ENCODE measurements at places on chromosomes 2 and 18.

GRCh38 chr2:168085801-168086361 lies 161.5 kb downstream of the STK39 start:
- no peak for DNase-seq

DNA sequence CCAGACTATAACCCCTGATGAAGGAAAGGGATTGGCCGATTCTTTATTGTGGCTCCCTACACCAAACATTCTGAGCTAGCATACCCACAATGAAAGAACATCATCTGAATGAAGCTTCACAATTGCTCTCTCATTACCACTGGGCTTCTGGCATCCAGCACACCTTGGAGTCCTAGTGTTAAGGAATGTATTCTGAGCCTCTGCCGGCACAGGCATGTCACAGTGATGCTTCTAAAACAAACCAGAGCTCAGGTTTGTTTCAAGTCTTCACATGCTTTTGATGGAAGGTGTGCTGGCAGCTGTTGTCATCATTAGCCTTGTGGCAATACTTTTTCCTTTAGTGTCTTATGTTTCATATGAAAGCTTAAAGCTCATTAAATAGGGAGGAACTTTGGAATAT lies 76.3 kb upstream of the RBBP8 start:
- DNase-seq: no peak

GRCh38 chr18:10560452-10561045 lies 34.7 kb downstream of the NAPG start:
- peak; percentile 32 for DNase-seq

GRCh38 chr18:77761332-77761731 lies 511.7 kb downstream of the GALR1 start:
- DNase-seq: no peak

- no peak for DNase-seq
These were observed 156.2 kb upstream of the CELF4 start for GRCh38 chr18:37721544-37722522.

DNA sequence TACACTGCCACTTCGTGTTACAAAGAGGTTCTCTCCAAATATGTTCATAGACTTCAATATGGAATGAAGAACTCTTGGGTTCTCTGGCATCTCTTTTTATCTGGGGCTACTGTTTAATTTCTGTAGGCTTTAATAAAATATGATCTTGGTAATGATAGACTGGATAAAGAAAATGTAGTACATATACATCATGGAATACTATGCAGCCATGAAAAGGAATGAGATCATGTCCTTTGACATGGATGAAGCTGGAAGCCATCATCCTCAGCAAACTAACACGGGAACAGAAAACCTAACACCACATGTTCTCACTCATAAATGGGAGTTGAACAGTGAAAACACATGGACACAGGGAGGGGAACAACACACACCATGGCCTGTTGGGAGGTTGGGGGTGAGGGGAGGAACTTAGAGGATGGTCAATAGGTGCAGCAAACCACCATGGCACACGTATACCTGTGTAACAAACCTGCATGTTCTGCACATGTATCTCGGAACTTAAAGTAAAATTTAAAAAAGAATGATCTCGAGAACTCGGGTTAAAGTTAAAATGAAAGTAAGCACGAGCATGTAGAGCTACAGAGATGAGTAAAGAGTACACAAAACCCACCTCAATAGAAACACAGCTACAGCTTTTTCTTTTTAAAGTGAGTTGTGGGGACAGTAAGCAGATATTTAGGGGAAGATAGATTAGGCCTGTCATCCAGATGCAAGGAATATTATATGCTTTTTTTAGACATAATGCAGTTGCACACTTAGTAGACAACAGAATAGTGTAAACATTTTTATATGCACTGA lies 102.3 kb downstream of the SGPP2 start:
- DNase-seq: no peak

DNA sequence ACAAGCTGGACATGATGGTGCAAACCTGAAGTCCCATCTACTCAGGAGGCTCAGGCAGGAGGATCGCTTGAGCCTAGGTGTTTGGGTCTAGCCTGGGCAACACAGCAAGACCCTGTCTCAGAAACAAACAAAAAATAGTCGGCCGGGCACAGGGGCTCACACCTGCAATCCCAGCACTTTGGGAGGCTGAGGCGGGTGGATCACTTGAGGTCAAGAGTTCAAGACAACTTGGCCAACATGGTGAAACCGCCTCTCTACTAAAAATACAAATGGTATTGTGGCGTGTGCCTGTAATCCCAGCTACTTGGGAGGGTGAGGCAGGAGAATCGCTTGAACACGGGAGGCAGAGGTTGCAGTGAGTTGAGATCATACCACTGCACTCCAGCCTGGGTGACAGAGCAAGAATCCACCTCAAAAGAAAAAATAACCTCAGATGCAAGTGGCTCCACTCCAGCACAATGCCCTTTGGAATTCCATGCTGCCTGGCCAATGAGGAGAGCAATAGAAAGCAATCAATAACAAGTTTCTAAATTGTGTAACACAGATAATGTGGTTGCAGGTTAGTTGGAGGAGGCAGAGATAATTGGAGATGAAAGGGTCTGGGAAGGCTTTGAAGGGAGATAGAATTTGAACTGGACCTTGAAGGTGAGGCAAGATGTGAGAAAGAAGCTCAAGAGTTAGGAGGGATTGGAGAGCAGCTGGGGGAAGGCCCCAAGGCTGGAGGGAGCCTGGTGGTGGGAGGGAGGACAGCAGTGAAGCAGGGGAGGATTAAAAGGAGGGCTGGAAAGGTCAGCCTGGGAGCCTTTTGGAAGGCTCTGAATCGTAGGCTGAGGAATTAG lies 6.0 kb downstream of the TTC31 start:
- DNase-seq: no peak

- DNase-seq: no peak
These were observed 52.8 kb downstream of the LDLRAD4 start for GRCh38 chr18:13271302-13271911.

- no peak for DNase-seq
These were observed 28.2 kb downstream of the RBMS1 start for GRCh38 chr2:160465406-160465805.

DNA sequence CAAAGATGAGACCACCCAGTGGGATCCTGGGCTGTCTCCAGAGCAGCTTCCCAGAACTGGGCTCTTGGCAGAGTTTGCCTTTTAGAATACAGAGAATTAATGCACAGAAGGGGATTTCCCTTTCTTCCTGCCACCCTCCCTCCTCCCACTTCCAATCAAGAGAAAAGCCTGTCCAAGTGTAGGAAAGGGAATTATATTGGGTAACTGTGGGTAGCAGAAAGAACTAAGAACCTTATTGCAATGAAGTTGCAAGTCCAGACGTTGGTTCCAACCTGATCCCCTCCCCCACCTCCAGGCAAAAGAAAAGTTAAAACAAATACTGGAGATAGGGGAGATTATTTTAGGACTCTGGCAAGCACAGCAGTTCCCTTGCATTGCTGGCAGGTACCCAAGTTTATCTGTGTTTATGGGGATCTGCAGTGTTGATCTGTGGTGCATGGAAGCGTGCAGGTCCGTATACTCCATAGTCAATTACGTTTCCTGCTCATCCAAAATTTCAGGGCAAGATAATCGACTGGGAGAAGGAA lies 114.3 kb downstream of the PRKCE start:
- no peak for DNase-seq

DNA sequence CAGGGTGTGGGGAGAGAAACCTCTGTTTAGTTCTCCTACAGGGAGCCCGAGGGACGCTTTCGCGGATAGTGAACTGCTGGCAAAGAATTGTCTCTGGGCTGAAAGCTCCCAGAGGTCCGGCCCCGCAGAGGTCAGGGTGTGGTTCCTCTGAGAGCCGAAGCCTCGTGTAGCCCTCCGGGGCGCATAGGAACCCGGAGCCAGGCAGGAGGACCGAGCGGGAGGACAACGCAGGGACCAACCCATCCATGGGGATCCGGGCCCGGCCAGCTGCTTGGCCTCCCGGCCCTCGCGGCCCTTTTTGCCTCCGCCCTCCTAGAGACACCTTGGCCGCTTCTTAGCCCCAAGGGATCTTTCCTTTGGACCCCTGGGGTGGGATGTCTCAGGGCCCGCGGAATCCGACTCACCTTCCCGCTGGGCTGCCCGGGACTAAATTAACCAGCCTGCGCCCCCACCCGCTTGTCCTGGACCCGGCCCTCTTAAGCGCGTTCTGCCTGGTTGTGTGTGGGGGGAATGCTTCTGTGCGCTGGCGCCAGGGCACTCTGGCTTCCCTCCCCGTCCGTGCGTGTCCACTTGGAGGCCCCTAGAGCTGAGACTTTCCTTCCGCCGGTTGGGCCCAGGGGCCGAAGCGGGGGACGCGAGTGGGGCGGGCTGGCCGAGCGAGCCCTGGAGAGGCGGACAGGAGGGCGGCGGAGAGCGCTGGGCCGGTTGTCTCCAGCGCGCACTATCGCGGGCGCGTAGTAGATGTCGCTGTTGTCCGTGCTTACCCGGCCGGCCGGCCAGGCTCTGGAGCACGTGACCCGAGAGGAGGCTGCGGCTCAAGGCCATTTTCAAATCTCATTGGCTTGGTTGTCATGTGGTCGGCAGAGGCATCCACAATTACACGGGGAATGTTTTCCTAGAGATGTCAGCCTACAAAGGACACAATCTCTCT lies at the start of gene HOXD10:
Gene HOXD10 (plus strand): TSS at position 896 of the 931 bp plus-strand sequence. CDS start 56 bp downstream, outside the sequence.
- DNase-seq: no peak

DNA sequence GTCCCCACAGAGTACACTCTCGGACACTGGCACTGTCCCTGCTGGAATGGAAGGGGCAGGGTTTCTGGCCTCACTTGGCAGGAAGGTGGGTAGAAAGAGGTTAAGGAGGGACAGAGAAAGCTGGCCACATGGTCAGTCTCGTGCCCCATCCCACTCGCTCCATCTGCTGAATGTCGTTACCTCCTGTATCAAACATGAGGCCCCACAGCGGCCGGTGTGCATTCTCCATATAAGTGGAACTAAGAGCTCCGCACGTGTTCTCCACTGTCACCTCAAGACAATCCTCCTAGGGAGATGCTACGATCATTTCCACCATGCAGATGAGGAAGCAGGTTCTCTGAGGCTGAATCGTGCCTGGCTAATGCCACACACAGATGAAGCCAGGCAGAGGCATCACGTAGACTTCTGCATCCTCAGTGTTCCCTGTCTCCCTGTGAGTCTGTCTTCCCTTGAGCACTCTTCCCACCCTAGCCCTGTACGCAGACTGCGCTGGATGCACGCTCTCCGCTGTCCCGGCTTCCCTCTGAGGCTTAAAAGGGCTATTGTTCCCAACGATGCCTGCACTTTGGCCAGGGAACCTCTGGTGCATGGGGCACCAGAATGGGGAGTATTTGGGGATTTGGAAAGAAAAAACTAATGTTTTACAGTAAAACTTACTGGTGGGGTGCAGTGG lies 35.1 kb downstream of the MAL start:
- no peak for DNase-seq

- DNase-seq: no peak
These were observed 2.8 kb downstream of the SP9 start for GRCh38 chr2:174337337-174338146.

DNA sequence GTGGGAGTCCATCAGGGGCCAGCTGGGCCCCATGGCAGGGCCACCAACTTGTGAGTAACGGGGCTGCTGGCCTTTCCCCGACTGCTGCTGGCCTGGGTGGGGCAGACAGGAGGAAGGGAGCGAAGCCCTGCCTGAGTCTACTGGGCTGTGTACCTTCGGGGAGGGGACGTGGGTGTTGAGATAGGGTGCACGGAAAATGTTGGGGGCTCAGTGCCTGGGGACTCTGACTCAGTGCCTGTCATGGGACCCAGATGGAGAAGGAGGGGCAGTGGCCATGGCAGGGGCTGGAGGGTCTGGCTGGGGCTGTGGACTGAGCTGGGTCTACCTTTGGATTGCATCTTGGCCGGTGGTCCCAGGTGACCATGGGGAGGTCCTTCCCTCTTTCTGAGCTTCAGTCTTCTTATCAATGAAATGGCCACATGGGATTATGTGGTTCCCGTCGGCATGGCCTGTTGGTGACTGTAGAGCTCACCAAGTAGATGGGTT lies 4.0 kb downstream of the SLC4A3 start:
- no peak for DNase-seq

- DNase-seq: no peak
These were observed 79.1 kb downstream of the LYPD6 start for GRCh38 chr2:149409506-149409905.

GRCh38 chr18:60193780-60194179 lies 178.8 kb downstream of the MC4R start:
- DNase-seq: no peak

- DNase-seq: no peak
These were observed 80.5 kb upstream of the CYP1B1 start for GRCh38 chr2:38156436-38156835.

DNA sequence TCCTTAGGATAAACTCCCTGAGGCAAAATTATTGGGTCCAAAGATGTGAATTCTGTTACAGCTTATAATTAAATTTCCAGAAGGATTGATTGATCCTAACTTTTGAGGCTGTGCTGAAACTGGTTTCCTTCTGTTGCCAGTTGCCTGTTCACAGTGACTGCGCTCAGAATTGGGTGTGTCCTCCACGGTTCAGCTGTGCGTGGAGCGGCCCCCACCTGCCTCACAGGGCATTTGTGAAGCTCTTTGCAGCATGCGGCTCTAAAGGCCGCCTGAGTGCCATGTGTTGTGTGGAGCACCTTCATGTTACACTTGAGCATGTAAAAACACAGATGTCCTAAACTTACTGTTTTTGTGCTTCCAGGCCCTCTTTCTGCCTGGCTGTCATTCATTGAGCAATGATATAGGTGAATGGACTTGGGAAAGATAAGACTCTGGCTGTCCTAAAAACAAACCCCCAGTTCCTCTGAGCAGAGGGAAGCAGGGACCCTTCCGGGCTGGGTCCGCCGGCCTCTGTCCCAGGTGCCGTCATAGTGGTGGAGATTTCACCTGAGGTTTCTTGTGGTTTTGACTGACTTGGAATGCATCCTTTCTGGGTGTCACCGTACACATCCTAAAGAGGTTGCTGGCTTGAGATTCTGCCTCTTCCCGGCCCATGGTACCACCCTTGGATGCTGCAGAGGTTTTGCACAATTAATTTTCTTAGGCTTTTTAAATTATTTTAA lies 173.6 kb downstream of the LDLRAD4 start:
- DNase-seq: no peak

GRCh38 chr18:59900222-59901128 lies 679 bp downstream of the PMAIP1 start:
- DNase-seq: peak; percentile 31

DNA sequence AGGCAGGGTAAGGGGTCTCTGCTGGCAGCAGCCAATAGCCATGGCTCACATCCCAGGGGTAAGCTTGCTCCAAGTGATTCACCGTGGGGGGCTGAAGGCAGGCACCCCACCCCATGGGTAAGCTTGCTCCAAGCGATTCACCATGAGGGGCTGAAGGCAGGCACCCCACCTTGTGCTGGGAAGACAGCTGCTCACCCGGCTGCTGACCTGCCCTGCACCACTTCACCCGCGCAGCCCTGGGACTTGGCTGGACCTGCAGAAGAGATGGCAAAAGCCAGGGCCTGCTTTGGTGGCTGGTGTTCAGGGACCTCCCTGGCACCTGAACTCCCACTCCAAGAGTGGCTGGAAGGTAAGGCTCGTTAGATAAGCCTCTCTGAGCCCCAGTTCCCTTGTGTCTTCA lies 19.2 kb downstream of the PTGR3 start:
- no peak for DNase-seq

DNA sequence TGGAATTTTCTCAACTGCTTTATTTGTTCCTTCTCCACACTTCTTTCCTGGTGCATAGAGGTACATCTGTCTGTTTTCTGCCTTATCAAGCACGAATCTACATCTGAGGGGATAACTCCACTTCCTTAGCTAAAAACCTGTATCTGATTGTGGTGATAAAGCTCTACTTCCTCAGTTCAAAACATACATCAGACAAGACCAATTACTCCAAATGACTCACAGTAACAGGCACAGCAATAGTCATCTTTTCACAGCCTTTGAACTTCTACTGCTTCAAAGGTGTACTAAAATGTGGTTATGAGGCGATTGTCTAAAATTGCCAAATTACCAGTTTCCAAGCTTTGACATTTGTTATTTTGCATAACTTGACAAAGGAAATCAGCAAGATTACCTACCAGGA lies 803.6 kb upstream of the ZEB2 start:
- DNase-seq: no peak

All from stimulated activated CD4-positive, alpha-beta T cell treated with anti-CD3 and anti-CD28 coated beads, Interleukin-1b, Interleukin-23, amount 100 ng/mL, for 1 hour (primary cell).